ENCODE measurements at places on chromosomes 11 and 22. TPM values are rescaled to one million over a fixed set of nuclear protein-coding genes. Genes with fewer than 3 reads are reported as not detected.

The PNPLA3 gene
- total RNA-seq, result 1.3 TPM

GRCh38 chr11:27718346-27718862 lies 18.1 kb upstream of the BDNF start:
- no peak for DNase-seq

GRCh38 chr22:37906364-37907008 lies 389 bp downstream of the MICALL1 start:
- no peak for DNase-seq

DNA sequence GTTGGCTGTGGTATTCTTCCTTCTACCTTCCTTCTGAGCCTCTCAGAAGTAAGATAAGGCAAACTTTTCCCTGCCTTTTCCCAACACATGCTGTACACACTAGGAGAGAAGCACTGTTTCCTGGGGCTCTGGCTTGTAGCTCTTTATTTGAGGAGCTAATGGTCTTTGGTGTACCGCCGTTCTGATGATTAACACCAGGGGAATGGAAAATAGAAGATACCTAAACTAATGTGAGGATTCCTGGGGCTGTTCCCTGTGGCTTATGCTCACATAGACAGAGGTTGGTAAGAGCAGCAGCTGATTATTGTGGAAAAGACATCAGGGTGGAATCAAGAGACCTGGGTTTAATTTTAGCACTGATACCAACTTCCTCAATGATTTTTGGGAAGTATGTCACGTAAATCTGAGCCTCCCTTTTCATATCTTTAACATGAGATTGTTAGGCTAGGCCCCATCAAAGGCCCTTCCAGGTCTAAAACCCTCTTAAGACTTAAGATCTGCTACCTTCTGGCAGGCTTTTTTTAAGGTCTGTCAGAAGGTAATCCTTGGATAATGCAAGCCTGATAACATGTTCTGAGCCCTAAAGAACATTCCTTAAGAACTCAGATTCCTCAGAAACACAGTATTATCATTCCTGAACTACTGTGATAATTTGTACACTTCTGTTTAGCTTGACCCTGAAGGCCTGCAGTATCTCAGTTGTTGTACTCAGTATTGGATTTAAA lies 24.8 kb upstream of the RCE1 start:
- DNase-seq, result no peak

DNA sequence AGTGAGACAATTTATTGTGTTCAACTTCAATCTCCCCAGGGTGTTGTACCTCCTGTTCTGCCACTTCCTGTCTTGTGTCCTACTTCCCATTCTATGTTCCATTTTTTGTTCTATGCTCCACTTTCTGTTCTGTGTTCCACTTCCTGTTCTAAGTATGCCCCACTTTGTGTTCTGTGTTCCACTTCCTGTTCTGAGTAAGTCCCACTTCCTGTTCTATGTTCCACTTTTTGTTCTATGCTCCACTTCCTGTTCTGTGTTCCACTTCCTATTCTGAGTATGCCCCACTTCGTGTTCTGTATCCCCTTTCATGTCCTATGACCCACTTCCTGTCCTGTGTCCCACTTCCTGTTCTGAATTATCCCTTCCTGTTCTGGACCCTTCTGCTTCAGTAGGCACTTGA lies 732.7 kb downstream of the TBC1D22A start:
- DNase-seq, result no peak

The CARNS1 gene
- total RNA-seq, result 13.2 TPM
